ENCODE measurements at places on chromosomes 3 and 15.

DNA sequence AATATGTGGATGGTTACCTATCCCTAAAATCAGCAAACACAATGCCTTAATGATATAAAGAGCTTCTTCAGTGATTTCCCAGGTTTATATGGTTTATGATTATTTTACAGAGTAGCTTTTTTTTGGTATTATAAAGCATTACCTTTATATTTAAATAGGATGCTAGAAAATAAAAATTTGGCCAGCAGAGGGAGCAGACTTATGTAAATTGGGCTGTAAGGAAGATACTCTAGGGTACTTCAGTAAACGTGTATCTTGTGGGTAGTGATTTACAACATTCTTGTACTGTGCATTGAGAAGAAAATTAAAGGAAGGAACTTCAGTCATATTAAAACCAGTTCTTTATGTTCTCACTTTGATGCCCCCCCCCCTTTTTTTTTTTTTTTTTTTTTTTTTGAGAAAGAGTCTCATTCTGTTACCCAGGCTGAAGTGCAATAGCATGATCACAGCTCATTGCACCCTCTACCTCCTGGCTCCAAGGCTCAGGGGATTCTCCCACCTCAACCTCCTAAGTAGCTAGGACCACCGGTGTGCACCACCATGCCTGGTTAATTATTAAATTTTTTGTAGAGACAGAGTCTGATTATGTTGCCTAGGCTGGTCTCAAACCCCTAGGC, 167.9 kb downstream of the BBX start:
- DNase-seq: no peak

DNA sequence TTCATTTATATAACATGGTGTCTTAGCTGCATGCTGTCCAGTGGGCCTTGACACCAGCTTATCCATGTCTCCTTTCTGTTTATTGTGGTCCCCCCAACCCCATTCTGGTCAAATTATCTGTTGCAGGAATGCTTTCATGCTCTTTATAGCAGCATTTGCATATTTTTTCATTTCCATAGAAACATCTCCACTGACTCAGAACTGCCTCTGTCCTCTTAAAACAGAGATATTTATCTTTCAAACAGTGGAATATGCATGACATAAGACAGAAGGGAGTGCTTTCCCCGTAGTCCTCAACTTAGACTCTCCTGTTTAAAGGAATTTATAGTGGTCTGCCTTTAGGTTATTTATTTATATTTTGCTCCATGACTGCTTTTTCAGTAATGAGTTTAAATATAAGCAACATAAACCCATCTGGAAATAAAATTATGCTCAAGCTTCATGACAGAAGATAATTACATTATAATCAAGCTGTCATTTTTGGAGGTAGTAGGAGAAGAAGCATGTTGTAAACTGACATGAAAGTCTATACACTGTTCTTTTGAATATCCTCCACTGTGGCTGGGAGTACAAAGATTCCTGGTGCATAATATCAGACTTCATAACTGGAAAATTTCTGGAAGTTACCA, 179.5 kb upstream of the CD96 start:
- DNase-seq: no peak

GRCh38 chr15:77059786-77060361, 11.0 kb downstream of the TSPAN3 start:
- no peak for DNase-seq

DNA sequence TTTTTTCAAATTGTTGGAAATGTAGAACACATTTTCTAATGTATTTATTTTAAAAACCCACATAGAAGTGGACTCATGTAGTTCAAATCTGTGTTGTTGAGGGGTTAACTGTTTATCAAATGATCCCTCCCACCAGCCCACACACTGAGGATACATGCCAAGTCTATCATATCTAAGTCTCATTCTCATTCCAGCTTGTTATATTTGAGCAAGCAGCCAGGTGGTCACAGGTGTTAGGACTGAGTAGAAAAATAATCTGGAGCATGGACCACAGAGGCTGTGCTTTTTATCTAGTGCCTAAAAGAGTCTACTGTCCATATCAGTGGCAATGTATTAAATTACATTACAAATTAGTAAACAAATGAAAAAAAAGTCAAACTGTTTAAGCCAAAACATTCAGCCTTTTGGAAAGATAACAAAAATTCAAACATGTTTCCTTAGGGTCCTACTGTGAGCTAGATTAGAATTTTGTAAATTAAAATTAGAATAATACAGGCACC, 20.7 kb upstream of the SPESP1 start:
- DNase-seq: no peak

GRCh38 chr3:57652203-57652602, 40.7 kb downstream of the DENND6A start:
- DNase-seq: no peak

DNA sequence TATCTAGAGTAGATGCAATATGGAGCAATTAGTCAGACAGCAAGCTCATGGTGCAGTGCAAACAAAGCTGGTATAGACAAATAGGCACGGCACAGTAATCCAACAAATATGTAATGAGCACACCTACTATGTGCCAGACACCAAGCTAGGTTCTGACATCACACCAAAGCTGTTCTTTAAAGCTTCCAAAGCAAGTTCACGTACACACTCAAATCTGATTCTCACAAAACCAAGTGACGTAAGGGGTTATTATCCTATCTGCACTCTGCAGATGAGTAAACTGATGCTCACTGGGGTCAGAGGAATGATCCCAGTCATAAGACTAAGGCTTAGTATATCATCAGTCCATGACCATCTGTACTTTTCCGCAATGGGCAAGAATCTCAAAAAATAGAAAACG, 27.8 kb upstream of the LIPC start:
- no peak for DNase-seq

GRCh38 chr15:63891768-63892133, 58.0 kb upstream of the HERC1 start:
- no peak for DNase-seq

GRCh38 chr15:38642689-38643270, 78.2 kb upstream of the RASGRP1 start:
- DNase-seq: no peak

GRCh38 chr15:55118344-55118870, 78.3 kb downstream of the RSL24D1 start:
- no peak for DNase-seq

DNA sequence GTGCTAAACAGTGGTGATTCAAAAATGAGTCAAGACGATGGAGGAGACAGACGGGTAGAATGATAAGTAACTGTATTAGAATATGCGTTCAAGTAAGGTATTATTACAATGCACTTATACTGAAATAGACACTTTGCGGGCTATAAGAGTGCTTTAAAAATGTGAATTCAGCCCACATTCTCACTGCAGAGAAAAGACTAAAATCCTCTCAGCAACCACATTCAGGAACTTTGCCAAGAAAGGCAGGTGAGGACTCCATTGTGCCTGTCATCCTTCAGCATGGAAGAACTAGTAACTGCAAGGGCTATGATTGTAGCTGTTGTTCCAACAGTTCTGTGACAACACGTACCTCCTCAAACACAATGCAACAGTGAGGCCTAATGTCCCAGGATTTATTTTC, 272.0 kb downstream of the RORA start:
- DNase-seq: no peak

DNA sequence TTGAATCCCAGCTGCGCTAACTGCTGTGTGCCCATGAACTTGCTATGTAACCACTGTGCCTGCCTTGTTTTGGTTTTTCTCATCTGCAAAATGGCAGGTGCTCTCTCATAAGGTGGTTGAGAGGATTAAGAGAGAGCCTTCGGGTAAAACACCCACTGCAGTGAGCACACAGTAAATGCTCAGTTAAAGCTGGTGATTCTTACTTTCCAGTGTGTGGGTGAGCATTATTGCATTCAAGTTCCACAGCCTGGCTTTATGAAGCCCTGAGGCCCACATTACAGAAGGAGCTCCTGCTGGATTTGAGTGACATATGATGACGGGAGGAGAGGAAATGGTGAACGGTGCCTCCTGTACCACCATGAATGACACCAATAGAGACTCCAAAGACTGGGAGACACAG, 83.5 kb upstream of the SEC13 start:
- DNase-seq: no peak

GRCh38 chr3:127959873-127960272, 44.8 kb downstream of the KBTBD12 start:
- DNase-seq: no peak

DNA sequence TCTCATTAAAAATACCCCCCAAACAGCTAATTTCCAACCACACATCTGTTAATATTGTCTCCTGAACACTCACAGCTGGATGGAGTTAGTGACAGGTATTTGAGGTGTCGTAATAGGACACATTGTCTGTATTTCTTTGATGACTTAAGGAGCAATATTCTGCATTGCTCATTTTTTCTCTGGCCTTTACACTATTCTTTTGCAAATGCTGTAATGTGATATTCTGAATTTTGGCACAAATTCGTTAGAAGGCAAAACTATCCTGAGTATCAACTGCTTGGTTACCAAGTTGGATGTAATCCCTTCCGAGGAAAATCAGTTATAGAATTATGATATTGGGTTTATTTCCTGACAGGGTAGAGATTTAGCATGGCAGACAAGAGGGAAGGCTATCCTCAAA, 1030.2 kb downstream of the MCTP2 start:
- DNase-seq: no peak

DNA sequence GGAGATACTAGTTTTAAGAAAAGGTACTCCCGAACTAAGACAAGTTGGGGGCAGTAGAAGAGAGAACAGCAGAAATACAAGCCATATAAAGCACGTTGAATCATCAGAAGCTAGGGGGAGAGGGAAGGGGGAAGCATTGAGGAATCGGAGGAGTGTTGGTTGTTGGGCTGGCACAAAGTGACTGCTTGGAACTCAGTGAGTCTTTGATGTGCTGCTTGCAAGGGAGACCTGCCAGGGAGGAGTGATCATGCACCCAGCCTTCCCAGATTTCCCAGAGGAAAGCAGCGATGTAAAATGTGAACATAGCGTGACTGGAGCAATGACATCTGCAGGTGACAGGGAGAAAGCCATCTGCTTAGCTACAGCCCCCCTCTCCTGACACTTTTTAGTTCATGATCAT, 192.4 kb upstream of the IL12A start:
- DNase-seq: no peak

- no peak for DNase-seq
Measured at GRCh38 chr3:43041517-43041916, 62.4 kb downstream of the GASK1A start.

DNA sequence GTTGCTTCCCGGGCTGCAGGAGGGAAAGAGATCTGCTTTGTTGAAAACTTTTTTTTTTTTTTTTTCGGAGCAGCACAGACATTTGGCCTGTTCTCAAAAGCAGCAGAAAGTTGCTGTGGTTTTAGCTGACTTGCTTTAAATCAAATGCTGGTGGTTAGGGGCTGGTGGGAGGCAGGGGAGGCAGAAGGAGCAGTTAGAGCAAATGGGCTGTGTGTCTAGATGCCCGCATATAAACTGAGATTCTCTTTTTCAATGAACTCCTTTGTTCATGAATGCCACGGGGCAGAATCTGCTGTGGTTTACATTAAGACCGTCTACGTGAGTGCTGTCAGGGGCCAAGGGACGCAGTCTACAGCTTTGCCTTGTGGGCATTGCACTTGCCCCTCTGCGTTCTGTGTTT, 95.9 kb downstream of the FLNB start:
- DNase-seq: no peak

GRCh38 chr15:66766282-66767230, 64.5 kb downstream of the SMAD6 start:
- no peak for DNase-seq

GRCh38 chr3:158742871-158743663, 10.8 kb upstream of the RARRES1 start:
- no peak for DNase-seq

DNA sequence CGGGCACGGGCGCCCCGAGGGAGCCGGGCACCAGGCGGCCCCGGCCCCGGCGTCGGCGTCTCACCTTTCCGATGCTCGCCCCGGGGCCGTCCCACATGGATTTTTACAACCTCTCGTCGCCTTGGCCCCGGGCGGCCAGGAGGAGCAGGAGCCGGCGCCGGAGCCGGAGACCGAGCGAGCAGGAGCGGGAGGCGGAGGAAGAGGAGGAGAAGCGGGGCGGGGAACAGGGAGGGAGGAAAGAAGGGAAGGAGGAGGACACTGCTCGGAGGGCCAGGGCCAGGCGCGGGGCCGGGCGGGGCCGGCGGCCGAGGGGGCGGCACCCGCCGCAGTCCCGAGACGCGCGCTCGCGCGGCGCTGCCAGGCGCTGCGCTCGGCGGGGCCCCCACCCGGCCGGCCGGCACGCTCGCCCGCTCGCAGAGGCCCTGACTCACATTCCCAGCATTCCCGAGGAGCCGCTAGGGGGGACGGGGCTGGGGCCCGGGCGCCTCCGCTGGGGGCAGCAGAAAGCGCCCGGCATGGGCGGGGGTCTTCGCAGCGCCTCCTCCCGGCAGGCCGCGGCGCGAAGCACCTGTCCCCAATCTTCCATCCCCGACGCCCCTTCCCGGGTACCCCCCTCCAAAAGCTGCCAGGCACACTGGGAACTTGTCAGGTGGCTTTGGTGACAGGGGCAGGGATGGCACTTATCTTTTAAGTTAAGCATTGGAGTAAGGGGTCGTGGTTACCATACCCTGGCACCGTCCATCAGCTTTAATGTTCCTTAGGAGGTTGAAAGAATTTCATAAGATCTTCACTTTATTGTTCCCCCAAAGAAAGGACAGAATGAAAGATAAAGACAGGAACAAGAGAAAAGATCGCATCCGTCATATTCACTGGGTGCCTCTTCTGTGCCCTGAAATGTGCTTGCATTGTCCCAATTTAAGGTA, at the start of gene ERC2:
Gene ERC2 (minus strand): TSS at position 284 of the 923 bp plus-strand sequence.
- no peak for DNase-seq

GRCh38 chr15:25761971-25762662, 101.0 kb downstream of the ATP10A start:
- DNase-seq: no peak

DNA sequence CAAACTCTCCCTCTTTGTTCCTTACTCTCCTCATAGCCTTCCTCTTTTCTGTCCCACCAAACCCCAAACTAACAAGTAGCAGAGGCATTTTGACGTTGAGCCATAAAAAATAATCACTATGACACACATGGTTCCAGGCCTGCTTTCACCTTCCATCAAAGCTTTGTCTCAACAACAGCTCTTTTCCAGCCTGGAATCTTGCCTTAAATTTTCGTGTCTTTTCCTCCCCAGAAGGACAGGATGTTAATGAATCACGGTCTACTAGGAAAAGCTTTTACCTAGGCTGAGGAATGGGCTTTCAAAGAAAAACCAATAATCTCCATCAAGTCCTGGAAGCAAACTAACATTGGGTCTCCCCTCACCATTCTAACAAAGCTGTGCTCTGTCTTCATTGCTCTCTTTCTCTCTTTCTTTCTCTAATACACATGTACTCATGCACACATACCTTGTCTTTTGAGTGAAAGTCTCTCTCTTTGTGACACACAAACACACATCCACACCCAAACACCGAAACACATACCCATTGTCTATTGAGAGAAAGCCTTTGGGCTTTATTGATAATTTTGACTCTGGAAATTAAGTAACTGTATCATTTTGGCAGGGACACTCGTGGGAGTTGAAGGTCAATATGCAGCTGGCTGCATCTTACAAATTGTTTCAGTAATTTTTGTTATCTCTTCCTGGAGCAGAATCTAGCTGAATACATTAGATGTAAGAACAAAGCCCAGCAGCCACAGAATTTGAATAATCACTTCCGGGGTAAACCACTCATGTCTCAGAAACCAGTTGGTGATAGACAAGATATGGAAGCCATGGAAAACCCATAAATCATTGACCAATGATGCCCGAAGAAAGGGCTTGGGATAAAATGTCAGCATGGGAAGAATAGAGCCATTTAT, 107.4 kb upstream of the SLC4A7 start:
- DNase-seq: no peak
